ENCODE measurements at places on chromosomes 2 and 18.
A peak's percentile ranks its signal among the peaks of the same experiment; 100 is the strongest.

- no peak for DNase-seq
Observed at GRCh38 chr18:47791461-47791985, 138.9 kb downstream of the SMAD2 start.

GRCh38 chr2:20346565-20347381 lies 3.9 kb downstream of the PUM2 start:
- DNase-seq: no peak

DNA sequence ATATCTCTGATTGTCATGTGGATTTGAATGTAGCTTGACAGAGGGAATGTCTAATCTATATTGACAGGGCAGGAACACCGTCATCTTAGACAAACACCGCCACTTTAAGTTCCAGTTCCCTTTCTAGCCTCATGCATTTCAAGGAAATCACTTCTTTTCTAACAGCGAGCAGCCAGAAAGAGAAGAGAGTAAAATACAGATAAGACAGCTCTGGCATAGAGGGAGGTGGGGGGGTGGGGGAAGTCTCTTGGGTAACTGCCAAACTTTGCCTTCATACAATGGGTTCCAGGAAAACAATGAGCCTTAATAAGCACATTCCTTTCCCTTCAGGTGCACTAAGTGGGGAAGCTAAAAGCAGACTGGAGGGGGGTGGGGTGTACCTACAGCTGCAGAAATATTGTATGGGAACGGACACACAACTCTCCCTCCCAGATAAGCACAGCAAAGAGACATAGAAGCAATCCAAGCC lies 37.2 kb downstream of the CASP10 start:
- DNase-seq: no peak

GRCh38 chr2:133433455-133434451 lies 134.5 kb downstream of the NCKAP5 start:
- peak; percentile 14 for DNase-seq

DNA sequence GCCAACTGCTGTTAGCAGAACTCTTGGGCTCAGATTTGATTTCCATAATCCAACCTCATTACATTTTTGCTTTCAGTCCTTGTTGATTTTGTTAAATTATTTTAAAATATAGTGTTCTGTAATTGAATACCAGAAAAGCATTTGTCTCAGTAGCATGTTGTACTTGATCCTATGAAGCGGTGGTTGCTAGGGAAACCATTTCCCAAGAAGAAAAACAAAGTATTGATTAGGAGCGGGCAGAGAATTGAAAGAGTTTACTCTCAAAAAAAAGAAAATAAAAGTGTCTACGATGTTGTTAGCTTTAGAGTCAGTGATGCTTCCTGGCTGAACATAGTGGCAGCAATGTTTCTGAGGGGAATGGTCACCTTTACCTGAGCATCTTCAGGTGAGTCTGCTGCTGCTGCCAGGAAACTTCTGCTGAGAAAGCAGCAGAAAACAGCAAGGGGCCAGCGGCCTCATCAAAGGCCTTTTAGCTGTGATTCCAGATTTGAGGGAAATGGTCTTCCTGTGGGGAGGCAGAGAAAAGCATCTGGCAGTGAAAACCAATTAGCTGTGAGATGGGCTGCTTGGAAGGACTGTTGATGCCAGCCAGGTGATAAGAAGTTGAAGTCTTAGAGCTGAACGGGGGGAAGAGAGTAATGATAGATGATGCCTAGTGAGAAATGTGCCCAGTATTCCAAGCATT lies 37.1 kb downstream of the CRIM1 start:
- no peak for DNase-seq

GRCh38 chr18:61995618-61996017 lies 102.8 kb upstream of the RNF152 start:
- DNase-seq: no peak

GRCh38 chr2:17182399-17182798 lies 335.8 kb downstream of the RAD51AP2 start:
- no peak for DNase-seq

DNA sequence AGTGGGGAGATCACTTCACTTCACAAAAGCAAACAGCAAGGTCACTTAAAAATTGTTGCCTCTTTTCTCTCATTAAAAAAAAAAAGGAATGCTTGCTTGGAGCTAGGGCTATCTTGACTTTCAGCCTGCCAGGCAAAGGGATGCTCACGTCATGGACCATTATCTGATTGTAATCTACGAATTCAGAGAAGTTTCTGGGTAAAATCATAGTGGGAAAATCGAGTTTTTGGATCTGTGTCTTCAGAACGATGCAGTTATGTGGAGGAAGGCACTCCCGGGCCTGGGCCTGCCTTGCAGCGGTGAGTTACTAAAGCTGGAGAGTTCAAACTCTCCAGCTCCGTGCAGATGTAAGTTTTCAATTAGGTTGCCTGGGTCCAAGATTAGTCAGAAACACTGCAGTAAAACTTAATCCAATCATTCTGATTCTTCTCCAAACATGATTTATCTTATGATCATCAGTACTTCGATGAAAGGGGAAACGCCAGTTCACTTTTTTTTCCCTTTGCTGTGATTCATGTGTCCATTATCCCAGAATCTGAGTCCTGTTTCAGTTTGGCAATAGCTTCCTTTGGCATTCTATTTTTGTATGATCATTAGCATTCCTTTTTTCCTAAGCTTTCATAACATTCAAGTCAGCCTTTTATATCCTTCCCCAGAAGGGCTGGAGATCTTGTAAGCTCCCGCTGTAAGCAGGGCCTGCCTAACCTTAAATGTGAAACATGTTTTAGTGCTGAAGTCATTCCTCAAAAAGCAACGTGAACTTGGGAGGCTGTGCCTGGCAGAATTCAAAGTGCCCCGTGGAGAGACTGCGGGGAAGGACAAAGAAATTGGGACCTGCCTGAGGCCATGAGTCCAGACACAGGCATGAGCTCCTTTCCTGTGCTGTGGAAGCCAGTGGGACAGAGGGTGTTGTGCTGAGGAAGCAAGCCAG lies 119.3 kb upstream of the TWIST2 start:
- DNase-seq: peak; percentile 83

GRCh38 chr2:44969936-44970335 lies 28.4 kb downstream of the SIX3 start:
- no peak for DNase-seq

DNA sequence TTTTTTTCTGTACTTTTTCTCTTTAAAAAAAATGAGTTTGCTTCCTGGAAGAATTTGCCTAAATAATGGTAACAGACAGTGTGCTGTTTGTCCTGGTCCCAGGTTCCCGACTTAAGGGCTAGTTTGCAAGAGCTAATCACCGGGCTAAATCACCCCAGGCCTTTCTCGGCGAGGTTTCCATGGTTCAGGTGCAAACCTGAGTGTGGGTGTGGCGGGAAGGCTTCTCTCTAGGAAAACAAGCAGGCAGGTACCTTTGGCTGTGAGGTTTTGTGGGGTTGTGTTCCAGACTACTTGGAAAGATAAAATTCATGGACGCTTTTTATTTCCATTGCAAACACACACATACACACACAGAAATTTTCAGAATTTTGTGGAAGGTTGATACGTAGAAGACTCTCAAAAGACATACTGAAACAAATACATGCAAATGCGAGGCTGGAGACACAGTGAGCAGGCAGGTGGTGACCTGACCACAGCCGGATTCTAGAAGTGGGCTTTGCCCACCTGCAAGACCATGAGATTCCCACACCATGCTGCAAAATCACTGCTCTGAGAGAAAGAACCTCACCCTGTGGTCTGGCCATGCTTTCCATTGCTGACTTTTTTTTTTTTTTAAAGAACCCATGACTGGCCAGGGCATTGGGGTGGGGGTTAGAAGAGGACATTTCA lies 815 bp downstream of the CNDP1 start:
- no peak for DNase-seq

GRCh38 chr18:5391409-5391808 lies 95.9 kb upstream of the ZBTB14 start:
- no peak for DNase-seq

DNA sequence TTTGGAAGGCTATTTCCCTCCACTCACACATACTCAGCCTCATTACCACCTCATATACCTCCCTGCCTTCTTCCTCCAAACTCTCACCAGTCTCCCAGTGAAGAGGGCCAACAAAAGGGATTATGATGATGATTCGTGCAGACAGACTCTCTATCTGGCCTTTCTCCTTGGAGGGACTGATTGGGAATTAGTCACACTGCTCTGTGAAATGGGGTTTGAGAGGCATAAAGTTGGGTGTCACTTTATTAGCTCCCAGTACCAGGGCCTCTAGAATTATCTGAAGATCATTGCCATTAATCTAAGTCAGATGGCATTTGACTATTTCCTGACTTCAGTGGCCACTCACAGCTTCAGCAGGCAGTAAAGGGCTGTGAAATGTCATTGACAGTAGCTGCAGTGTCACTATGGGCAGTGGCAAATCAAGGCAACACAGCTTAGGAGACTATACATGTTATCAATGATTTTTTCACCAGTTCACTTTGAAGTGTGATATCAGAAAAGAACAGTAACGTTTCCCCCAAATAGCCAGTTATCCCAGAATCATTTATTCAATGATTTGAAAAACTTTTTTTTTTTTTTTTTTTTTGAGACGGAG lies 17.4 kb downstream of the CNRIP1 start:
- peak; percentile 50 for DNase-seq

- no peak for DNase-seq
Observed at GRCh38 chr2:84212611-84213314, 246.3 kb downstream of the SUCLG1 start.

GRCh38 chr2:64722291-64723044 lies 68.8 kb upstream of the SERTAD2 start:
- DNase-seq: no peak

DNA sequence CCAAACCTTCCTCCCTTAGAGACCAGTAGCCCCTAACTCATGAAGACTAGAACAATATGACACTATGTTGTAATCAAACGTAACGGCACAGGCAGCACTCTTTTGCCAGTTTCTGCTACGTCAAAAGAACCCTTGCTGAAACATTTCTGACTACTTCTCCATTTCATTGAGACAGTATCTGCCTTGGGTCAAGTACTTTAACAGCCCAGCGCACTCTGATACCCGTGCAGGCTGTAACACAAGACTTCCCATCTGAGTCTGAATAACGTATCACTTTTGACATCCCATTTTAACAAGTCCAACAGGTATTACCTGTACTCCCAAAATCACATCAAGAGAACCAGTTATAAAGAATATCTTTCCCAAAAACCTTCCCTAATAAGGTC lies 38.4 kb downstream of the TBC1D8 start:
- no peak for DNase-seq

- no peak for DNase-seq
Observed at GRCh38 chr2:212915121-212915782, 236.2 kb downstream of the IKZF2 start.

DNA sequence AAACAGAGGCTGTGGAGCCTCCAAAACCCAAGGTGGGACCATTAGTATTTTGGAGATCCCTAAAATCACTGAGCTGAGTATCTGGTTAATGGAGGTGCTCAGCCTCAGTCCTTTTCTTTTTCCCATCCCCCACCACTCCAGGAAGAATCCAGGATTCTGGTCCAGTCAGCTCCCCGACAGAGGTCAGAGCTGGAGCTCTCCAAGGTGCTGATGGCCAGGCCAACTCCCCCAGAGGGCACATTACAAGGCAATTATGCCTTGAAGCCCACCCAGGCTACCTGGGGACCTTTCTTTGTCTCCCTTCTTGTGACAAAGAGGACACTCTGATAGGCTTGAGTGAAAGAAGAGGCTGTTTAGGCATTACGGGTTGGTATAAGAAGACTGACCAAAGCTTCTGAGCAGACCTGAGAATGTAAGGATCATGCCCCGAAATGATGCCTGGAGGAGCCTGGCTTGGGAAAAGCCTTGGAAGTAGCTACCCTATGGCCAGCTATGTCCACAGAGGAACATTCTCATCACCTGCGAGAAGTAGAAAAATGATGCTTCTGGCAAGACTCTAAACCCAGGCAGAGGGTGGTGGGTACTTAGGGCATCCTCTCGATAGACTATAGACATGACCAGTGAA lies 102.5 kb upstream of the LDAH start:
- peak; percentile 23 for DNase-seq

- no peak for DNase-seq
Observed at GRCh38 chr2:59806486-59806885, 747.0 kb downstream of the BCL11A start.

DNA sequence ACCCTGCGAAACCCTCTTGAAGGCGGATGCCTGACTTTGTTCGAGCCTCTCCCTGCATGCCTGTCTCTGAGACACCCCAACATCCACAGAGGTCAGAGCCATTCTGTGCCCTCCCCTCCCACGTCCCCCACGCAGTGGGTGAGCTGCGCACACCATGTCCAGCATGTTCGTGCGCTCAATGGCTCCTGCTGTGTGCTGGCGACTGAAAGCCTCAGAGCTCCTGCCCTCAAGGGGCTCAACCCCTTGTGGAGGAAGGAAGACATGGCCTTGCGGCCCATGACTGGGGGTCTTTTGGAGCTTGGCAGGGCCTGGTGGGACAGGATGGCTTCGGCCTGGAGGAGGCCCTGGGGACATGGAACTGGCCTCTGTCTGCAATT lies 45.7 kb downstream of the ANKMY1 start:
- DNase-seq: no peak

GRCh38 chr2:16070648-16070971 lies 130.3 kb downstream of the MYCN start:
- no peak for DNase-seq

GRCh38 chr18:24793742-24794141 lies 333.3 kb downstream of the HRH4 start:
- no peak for DNase-seq

GRCh38 chr2:172279813-172280212 lies 147.6 kb upstream of the ITGA6 start:
- DNase-seq: no peak

DNA sequence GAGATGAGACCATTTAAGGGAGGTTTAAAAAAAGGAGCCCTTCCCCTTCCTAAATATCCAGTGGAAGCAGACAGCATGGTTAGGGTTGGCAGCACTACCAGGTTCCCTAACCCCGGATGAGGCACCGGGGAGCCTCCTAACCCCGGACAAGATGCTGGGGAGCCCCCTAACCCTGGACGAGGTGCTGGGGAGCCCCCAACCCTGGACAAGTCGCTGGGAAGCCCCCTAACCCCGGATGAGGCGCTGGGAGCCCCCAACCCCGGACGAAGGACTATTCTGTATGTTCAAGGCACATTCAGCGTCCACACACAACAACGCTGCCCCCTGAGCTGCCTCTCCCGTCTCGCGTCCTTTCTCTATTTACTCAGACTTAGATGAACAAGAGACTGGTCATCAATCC lies 51.9 kb downstream of the ANKMY1 start:
- no peak for DNase-seq

GRCh38 chr2:143807192-143807591 lies 678.0 kb downstream of the ARHGAP15 start:
- DNase-seq: no peak

DNA sequence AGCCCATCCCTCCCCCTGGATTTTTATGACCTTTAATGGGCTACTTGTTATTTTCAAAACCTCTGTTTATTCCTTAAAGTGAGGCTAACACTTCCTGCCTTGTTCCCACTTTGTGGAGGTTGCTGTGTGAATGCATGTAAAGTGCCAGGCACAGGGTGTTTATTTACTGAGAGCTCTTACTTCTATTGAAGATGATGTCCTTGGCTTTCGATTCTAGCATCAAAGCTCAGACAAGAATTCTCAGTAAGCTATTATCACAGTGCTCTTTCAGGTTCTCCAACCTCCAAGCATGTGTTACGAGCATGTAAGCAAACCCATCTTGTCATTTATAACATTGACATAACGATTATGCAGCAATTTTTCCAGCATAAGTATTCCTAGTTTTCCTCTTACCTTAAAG lies 44.2 kb downstream of the DPYSL5 start:
- DNase-seq: no peak

Measured in GM03348 (cell line).